Ovary (tissue), 10 donors: ENCODE measurements at places on chromosomes 16 and 17. TPM values are rescaled to one million over a fixed set of nuclear protein-coding genes. Genes with fewer than 3 reads are reported as not detected.

- H3K27ac ChIP-seq: no peak overlapping the region
- DNase-seq: peak; percentile 81
- H3K4me3 ChIP-seq: peak overlapping the region; percentile 87
- H3K4me1 ChIP-seq: peaks cover 6% of the 10 kb centered on the region
- H3K27me3 ChIP-seq: no peaks in the 10 kb centered on the region
Observed at GRCh38 chr16:11257131-11257938, 1.3 kb upstream of the SOCS1 start.

GRCh38 chr16:12406926-12407690 is 396.6 kb downstream of the CPPED1 start:
- no peak overlapping the region for H3K4me3 ChIP-seq
- no peak overlapping the region for H3K27ac ChIP-seq
- H3K4me1 ChIP-seq: peaks cover 4% of the 10 kb centered on the region
- H3K36me3 ChIP-seq: no peaks in the 10 kb centered on the region

The WNT3 gene
- polyA plus RNA-seq: 0.52 TPM

DNA sequence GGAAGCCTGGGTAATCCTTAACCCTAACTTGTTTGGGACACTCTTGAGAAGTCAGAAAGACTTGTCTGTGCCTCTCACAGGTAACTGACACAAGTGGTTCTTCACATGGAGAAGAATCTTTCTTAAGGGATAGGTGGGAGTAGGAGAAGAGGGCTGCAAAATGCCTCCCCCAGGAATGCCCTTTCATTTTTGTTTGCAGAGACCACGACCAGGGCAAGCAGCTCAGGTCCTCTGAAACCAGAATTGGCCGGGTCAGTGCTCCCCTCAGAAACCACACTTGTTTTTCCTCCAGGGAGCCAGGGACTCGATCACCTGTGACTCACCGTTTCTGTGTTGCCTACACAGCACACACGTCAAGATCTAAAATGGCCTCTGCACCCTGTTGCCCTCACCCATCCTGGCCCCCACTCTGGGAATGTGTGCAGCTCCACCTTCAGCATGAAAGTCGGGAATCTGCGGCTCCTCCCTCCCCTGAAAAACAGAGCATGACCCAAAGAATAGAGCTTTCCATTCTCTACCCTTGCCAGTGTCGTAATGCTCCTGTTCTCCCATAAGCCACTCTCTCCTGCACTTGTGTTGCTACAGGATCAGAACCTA is 36.1 kb downstream of the HNF1B start:
- no peak overlapping the region for H3K27ac ChIP-seq
- no peak for DNase-seq
- no peaks in the 10 kb centered on the region for H3K4me1 ChIP-seq
- H3K4me3 ChIP-seq: no peak overlapping the region
- no peaks in the 10 kb centered on the region for H3K36me3 ChIP-seq

The KRT9 gene
- polyA plus RNA-seq: not detected

DNA sequence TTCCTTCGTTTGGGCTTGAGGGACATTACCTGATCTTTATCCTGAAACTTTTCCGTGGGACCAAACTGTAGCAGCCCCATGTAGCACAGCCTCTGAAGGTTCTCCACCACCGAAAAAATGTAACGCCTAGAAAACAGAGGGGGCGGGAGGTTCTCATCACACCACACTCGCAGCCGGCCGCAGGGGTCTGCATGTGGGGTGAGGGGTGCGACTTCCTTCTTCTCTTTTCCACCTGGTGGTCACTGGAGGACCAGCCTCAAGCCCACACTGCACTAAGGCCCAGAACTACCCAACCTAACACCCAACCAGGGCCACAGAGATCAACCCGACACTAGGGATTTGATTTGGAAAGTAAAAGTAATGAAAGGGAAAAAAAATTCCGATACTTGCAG is 57.1 kb downstream of the GTF3C1 start:
- H3K36me3 ChIP-seq: no peaks in the 10 kb centered on the region
- no peak overlapping the region for H3K4me3 ChIP-seq
- no peak overlapping the region for H3K27ac ChIP-seq
- no peak for DNase-seq
- H3K27me3 ChIP-seq: no peaks in the 10 kb centered on the region
- H3K4me1 ChIP-seq: peaks cover 2% of the 10 kb centered on the region

GRCh38 chr17:30005709-30006320 is 64.4 kb downstream of the EFCAB5 start:
- no peaks in the 10 kb centered on the region for H3K4me1 ChIP-seq
- H3K27me3 ChIP-seq: no peaks in the 10 kb centered on the region

DNA sequence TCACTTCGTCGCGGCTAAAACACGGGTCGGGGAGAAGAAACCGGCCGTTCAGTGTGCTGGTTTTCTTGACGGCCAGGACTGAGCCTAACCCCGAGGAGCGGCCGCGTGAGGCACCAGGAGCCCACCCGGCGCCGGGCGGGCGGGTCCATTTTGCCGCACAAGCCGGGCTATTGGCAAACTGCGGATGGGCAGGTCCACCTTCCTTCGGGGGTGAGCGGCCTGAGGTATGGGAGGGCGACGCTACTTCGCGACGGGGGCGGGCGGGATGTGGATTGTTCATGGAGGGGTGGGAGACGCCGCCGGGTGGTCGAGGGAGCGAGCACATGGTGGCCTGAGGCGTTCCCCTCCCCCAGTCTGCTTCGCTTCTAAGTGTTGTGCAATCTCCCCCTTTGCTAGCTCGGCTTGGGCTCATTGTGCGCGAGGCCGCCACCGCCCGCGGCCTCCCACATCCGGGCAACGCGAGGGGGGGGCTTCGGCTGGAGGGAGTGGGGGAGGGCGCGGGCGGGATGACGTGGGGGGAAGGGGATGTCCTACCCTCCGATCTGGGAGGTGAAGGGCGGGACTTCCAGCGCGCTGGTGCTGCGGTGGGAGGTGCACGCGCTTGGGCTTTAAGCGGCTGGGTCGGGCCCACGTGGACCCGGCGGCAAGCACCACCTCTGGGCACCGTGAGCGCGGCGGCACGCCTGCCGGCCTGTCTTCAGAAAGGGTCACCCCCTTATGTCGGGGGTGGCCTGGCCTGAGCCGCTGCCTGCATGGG is 5.9 kb upstream of the CD68 start:
- H3K27ac ChIP-seq: peak overlapping the region; percentile 94
- DNase-seq: peak; percentile 92
- peak overlapping the region; percentile 100 for H3K4me3 ChIP-seq
- no peaks in the 10 kb centered on the region for H3K36me3 ChIP-seq

The SECTM1 gene
- polyA plus RNA-seq: 2.1 TPM
